ENCODE measurements at places on chromosomes 6 and 20.
A peak's percentile ranks its signal among the peaks of the same experiment; 100 is the strongest.

- no peak for DNase-seq
Measured at GRCh38 chr20:42949950-42950349, 239.8 kb downstream of the PTPRT start.

- DNase-seq, result no peak
Measured at GRCh38 chr6:14880677-14881076, 365.2 kb upstream of the JARID2 start.

GRCh38 chr6:43933148-43933885, 163.3 kb downstream of the VEGFA start:
- DNase-seq, result no peak

DNA sequence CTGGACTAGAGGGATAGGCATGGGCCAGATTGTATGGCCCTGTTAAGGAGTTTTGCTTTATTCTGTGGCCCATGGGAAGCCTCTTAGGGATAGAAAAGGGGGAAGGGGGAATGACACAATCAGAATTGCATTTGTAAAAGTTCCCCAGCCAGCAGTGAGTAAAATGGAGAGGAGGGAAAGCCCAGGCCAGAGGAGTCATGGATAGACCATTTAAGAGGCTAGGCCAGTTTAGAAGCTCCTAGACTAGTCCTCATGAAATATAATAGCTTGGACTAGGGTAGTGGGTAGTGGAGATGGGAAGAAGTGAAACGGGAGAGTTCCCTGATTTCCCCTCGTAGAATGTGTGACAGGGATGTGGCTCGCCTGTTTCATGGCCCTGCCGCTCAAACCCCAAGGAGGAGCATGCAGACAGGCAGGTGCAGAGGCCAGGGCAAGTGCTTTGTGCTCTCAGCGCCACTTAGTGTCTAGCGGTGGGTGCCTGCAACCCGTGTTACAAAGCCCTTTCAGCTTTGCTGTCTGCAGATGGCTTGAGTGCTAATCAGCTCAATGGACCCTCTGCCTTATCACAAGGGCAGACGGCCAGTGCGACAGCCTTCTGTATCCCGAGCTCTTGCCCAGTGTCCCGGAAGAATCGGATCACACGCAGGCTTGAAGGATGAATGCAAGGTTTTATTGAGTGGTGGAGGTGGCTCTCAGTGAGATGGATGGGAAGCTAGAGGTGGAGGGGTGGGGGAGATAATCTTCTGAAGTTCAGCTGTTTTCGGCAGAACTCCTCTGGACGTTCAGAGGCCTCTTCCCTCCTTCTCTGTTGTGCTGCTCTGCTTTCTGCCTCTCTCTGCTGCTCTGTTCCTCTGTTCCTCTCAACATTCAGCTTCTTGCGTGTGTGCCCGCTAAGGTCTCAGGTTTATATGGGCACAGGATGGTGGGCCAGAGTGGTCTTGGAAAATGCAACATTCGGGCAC, 141.1 kb downstream of the CEP57L1 start:
- no peak for DNase-seq

DNA sequence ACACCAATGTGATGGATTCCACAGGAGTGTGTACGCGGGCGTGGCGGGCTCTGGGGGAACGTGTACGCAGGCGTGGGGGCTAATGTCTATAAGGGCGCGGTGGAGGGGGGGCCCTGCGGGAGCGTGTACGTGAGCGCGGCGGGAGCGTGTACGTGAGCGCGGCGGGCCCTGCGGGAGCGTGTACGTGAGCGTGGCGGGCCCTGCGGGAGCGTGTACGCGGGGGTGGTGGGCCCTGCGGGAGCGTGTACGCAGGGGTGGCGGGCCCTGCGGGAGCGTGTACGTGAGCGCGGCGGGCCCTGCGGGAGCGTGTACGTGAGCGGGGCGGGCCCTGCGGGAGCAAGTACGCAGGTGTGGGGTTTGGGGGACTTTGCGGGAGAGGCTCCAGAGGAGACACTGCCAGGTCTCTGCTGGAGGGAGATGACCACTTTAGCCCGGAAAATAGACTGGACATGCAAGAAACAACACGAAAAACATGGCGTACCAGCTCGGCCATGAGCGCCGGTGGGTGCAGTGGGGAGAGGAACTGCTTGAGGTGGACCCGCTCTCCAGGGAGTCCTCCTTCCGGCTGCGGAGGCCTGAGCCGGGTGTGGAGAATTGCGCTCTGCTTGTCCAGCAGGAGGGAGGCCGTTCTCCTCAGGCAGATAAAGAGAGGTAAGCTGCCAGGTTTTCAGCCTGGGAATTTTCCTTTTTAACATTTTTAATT, 27.8 kb upstream of the SMOC2 start:
- DNase-seq, result no peak

GRCh38 chr6:43368259-43369160, 937 bp downstream of the ZNF318 start:
- no peak for DNase-seq

- DNase-seq, result no peak
Measured at GRCh38 chr6:117346142-117346930, 79.4 kb downstream of the ROS1 start.

DNA sequence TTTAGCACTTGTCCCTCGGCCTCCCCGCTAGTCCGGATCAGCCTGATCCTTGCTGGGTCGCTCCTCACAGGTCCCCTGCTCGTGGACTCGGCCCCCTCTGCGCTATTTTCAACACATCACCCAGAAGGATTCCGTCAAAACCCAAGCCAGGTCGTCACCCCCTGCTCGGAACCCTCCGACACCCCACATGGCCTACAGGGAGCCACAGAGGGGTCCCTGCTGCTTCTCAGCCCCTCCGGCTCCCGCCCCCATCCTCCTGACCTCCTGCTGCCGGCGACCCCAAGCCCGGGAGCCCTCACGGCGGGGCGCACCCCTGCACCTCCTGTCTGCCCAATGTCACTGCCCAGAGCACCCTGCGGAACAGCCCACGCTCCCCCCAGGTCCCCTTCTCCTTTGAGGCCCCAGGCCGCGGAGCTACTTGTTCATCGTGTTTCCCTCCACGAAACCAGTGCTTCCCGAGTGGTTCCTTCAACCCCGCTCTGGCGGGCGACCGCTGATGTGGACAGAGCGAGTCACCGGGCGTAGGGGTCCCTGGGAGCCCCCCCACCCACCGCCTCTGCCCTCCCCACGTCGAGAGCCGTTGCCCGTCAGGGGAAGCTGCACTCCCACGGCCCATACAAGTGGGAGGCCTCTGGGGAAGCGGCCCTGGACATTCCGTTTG, 638 bp upstream of the MYL9 start:
- no peak for DNase-seq

DNA sequence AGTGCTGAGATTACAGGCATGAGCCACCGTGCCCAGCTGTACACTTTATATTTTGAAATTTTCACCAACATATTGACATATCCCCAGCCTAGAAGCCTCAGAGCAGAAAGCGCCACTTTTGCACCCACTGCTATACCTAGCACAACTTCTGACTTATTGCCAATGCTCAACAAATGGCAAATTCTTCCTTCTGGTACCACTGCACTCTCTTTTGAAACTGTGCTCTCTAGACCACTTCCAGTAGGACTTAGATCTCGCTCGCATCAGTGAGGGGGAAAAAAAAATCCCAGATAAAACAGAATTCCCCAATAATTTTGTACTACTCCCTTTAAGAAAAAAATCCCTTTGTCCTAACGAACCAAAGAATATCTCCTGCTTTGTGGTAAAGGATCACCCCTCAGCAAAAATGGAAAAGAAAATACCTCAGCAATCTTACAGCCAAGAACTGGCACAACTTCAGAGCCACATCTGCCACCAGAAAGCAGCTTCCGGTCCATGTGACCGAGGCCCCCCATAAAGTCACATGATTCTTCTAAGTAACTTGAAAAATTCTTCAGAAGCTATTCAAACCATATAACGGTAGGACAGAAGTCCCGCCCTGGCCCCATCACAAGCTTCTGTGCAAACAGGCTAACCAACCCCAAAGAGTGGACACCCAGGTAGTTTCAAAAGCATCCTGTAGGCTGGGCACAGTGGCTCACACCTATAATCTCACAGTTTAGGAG, 18.5 kb upstream of the IL17F start:
- no peak for DNase-seq

GRCh38 chr6:80382811-80383210, 276.3 kb downstream of the BCKDHB start:
- no peak for DNase-seq

- no peak for DNase-seq
Measured at GRCh38 chr6:110188791-110189190, 8.6 kb downstream of the CDC40 start.

GRCh38 chr6:164928057-164928727, 381.2 kb downstream of the C6orf118 start:
- DNase-seq, result no peak

- DNase-seq, result no peak
Measured at GRCh38 chr6:89985751-89986493, 91.7 kb downstream of the GJA10 start.

- no peak for DNase-seq
Measured at GRCh38 chr20:1526896-1527295, 30.6 kb downstream of the SIRPD start.

- DNase-seq, result no peak
Measured at GRCh38 chr6:15352220-15352619, 106.4 kb downstream of the JARID2 start.

DNA sequence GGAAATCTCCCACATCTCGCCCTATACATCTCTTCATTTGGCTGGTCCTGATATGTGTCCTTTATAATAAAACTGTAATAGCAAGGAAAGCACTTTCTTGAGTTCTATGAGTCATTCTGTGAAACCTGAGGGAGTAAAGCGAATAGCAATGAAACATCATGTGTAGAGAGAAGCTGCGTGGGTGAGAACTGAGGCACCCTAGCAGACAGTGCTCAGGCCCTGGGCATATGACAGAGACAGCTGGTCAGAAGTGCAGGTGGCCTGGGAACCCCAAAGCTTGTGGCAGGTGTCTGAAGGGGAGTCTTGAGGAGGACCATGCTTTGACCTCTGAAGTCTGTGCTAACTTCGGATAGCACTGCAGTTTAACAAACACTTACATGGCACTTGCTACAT, 1.3 kb upstream of the BLOC1S5 start:
- no peak for DNase-seq

DNA sequence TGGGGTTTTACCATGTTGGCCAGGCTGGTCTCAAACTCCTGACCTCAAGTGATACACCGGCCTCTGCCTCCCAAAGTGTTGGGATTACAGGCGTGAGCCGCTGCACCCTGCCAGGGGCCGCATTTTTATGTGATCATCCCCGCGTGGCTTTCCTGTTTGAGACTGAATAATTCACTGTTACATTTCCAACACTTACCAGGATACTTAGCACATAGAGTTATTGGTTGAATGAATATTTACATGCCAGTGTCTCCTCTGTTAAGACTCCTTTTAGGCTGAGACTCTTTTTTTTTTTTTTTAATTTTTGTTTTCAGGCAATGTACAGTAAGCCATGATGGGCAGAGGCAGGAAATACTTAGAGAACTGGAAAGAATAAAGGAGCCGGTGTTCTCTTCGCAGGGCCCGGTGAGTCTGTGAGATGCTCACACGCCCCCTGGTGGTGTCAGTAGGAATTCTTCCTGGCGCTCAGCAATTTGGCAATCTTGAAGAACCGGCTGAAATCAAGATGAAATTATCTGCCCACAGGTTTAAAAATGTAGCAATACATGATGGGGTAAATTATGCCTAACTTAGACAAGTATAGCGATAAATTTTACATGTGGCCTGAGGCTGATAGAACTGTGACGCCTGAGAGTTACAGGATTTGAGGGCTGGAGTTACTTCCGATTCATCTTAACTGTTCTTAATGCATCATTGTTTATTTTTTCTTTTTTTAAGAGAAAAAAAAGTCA, 7.6 kb upstream of the RNF114 start:
- DNase-seq, result no peak

- DNase-seq, result no peak
Measured at GRCh38 chr6:109820706-109821350, 129.7 kb downstream of the FIG4 start.

- DNase-seq, result no peak
Measured at GRCh38 chr6:66553441-66553840, 846.4 kb upstream of the EYS start.

GRCh38 chr6:10413262-10413849, 1.5 kb downstream of the TFAP2A start:
- no peak for DNase-seq

DNA sequence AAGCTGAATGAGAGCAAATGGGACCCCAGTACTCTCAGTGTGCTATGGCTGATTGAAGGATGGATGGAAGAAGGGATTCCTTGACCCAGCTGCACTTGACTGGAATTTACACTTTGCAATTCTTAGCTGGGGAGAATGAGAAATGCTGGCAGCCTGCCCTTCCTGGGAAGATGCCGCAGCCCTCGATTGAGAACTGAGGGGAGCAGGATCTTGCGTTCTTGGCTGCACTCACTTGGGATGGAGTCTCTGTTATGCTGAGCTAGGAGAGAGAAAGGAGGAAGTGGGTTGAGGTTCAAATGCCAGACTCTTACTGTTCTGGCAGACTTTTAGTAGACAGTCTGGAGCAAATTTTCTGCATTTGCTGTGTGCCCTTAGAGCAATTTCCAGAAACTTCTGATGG, 221.2 kb downstream of the FNDC1 start:
- DNase-seq, result no peak

DNA sequence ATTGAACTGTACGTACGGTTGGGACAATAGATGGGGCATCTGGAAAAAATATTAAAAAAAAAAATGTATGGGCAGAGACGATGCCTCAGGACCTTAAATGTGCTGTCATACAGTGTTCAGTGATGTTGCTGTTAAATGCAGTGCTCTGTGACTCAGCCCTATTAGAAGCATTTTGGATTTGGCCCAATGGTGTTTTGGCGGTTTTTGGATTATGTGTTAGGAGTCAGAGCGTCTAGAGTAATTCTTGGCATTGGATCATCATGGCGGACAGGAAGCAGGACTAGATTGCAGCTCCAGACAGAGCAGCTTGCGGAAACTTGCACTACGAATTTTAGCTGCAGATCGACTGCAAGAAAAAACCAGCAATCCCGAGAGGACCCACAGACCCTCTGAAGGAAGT, 280.0 kb downstream of the SOX4 start:
- peak; percentile 57 for DNase-seq

DNA sequence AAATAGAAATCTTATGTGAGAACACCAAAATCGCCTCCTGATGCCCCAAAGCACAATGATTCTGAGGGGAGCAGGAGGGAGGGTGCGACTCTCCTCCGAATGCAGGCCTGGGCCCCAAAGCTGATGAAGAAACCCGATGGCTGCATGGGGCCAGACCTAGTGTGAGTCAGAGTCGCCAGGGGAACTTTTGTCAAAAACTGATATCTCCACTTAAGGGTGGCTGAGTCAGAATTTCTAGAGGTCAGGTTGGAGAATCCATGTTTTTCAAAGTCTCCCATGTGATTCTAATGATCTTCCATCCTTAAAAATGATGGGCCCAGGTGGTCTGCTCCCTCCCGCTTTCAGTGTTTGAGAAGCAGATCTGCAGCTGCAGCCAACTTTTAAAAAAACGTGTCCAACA, 172.8 kb downstream of the BACH2 start:
- DNase-seq, result no peak

DNA sequence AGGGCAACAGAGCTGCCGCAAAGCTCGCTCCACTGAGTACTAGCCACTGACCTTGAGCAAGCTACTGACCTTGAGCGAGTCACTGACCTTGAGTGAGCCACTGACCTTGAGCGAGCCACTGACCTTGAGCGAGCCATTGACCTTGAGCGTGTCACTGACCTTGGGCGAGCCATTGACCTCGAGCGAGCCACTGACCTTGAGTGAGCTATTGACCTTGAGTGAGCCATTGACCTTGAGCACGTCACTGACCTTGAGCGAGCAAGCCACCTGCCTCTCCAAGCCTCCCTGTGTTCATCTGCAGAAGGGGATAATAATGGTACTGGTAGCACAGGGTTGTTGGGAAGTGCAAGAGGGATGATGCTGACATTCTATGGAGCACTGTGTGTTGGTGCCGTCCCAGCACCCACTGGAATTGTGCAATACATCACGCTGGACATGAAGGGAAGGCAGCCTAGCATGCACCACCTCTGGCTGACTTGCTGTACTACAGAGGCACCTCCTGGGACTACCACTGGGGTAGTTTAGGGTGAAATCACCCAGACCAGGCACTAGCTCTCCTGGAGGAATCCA, 60.2 kb downstream of the CTCFL start:
- no peak for DNase-seq

All from keratinocyte (primary cell).